ENCODE measurements at places on chromosomes 1 and 21.

- peak; percentile 56 for DNase-seq
Observed at GRCh38 chr1:243595527-243596210, 254.4 kb downstream of the AKT3 start.

DNA sequence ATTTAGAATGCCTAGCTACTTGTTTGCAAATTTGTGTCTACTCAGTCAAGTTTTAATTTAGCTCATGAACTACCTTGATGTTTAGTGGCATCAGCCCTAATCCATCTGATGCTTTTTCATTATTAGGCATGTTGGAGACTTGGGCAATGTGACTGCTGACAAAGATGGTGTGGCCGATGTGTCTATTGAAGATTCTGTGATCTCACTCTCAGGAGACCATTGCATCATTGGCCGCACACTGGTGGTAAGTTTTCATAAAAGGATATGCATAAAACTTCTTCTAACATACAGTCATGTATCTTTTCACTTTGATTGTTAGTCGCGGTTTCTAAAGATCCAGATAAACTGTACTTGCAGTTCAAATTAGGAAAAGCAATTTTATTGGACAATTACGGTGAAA lies 7.6 kb downstream of the SOD1 start:
- peak; percentile 54 for DNase-seq

DNA sequence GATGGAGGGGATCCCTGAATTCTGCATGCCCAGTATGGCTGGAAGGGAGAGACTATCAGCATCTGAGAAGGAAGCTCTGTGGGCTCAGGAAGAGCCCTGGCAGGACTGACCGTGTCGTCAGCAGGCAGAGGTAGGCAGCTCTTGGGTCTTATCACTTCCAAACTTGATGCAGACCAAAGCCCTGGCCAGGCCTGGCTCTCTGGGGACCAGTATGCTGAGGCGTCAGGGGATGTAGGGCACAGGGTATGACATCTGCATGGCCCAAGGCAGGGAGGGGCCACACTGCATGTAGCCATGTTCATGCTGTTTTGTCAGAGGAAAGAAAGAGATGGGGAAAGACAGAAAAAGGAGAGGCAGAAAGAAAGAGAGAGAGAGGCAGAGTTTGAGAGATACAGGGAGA lies 6.3 kb downstream of the FGR start:
- DNase-seq: no peak

GRCh38 chr1:87735750-87736149 lies 407.1 kb downstream of the LMO4 start:
- DNase-seq: no peak

DNA sequence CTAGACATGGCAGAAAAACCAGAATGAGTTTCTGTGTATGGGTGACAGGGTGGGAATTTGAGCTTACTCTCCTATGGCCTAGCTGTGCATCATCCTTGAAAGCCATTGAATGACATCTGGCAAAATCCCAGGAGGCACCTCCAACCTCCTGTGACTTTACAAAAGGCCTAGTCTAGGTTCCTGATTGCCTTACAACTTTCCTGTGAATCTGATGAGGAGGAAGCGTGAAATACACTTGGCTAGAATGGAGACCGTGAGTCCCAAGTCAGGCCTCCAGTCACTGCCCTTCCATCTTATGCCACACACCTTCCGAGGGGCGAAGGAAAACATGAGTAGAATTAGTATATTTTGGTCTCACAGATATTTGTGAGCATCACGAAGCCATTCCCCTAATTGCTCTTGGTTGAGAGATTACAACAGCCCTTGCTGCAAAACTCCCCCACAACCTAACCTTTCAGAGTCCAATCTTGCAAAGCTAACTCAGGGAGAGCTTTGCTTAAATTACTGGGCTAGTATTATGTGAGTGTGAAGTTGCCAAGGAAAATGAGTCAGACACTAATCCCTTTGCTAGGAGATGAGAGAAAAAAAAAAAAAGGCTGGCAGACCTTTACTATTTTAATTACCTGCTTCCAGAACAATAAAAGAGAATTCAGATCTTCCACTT lies 36.3 kb upstream of the PAXBP1 start:
- DNase-seq: no peak

DNA sequence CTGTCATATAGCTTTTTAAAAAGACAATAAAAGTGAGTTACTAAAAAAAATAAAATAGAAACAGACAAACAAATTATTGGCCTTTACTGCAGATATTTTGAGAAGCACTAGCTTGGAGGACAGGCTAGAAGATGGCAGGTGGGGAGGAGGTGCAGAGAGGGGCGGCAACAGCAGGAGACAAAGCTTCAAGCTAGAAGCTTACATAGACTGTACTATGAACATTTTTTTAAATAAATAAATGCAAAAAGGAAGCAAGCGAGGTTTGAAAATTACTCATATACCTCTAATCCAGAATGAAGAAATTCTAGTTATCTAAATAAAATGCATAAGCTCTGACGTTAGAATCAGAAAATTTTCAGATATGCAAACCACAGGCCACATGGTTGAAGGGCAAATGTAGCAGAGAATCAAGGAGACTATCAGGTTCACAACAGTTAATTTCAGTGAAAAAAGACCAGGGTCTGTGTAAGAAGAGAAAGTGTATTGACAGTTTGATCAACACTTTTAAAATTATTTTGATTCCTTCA lies 54.9 kb downstream of the NRIP1 start:
- DNase-seq: no peak

Data from activated CD4-positive, alpha-beta T cell treated with anti-CD3 and anti-CD28 coated beads, Interleukin-2, Interleukin-6, amounts not matched to agents 100 ng/mL and 50 ng/mL, durations not matched to agents 16 hours and 8 hours (primary cell).